ENCODE measurements at places on chromosomes 12 and 14. TPM values are rescaled to one million over a fixed set of nuclear protein-coding genes. Genes with fewer than 3 reads are reported as not detected.

LRTM2 gene
- not detected for total RNA-seq

DLST gene
- 98.9 TPM for total RNA-seq

- no peak overlapping the region for H3K4me3 ChIP-seq
- H3K36me3 ChIP-seq, result peaks cover 2% of the 10 kb centered on the region
- H3K27ac ChIP-seq, result no peak overlapping the region
- H3K4me1 ChIP-seq, result peaks cover 5% of the 10 kb centered on the region
- H3K27me3 ChIP-seq, result peaks cover 11% of the 10 kb centered on the region
- DNase-seq, result no peak
These were observed 11.9 kb downstream of the PLD4 start for GRCh38 chr14:104936361-104937155.

DNA sequence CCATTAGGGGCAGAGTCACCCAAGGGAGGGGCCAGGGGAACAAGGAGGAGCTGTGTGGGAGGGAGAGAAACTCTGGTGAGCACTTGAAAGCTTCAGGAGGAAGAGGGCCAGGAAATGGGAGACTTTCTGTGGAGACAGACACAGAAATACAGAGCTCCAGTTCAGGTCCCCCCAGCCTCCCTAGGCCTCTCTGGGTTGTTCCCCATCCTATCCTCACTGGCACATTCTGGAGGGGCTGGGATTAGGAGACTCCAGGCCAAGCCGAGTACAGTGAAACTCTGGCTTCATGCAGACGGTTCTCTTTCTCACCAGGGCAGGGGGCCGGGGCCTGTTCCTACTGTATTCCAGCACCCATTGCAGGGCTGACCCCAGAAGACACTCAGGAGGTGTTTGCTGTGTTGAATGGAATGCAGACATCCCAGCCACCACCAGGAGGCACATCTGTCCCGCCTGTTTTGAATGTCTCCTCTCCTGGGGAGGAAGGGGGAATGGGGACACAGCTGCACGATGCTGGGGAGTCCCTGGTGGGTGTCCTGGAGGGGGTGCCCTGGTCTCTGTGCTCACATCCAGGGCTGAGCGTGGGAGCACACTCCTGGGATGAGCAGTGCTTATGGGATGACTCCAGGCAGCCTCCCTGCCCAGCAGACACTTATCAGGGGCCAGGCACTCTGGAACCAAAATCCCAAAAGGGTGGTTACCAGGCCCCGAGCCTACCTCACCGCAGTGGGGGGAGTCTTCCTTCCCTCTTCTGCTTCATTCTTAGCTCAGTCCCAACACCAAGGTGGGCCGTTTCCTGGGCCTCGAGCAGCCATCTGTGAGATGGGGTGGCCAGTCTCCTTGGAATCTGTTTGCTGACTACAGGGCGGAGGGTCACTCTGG is 5.5 kb upstream of the KRT84 start:
- H3K27ac ChIP-seq, result no peak overlapping the region
- H3K4me3 ChIP-seq, result no peak overlapping the region
- DNase-seq, result no peak
- H3K36me3 ChIP-seq, result no peaks in the 10 kb centered on the region

DNA sequence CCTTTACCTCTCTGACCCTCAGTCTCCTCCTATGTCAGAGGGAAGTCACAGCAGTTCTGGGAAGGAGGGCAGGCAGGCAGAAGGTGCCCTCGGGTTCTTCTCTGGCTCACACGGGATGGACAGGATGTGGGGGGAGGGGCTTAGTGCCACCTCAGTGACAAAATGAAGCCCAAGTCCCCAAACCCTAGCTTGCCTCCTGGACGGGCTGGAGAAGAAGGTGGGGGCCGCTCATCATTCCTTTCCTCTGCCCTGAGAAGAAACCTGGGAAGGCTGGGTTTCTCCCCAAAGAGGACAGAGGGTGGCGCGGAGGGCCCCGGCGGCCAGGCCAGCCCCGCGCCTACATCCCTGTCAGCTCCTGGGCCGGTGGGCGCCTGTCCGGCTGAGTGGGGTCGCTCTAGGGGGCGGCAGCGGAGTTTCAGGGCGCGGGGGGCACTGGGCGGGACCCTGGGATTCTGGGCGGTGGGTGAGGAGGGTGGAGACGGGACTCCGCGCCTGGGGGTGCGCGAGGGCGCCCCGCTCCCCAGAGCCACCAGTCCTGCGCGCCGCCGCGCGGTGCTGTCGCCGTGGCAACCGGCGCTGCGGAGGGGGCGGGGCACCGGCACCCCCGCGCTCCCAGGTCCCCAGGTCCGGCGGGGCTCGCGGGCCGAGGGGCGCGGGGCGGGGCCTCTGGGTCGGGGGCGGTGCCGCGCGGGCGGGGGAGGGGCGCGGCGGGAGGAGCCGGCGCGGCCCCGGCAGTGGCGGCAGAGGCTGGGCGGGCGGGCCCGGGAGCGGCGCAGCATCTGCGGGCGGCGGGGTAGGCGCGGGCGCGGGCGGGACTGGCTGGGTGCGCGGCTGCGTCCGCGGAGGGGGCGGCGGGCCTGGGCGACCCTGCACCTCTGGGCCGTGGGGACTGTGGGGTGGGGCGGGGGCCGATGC is at the start of gene TMEM121:
Gene TMEM121 (plus strand): TSS at position 723 of the 915 bp plus-strand sequence. CDS start 2,252 bp downstream, outside the sequence.
- no peaks in the 10 kb centered on the region for H3K36me3 ChIP-seq
- H3K4me3 ChIP-seq, result peak within 1 kb of the TSS; percentile 77
- H3K4me1 ChIP-seq, result no peaks in the 10 kb centered on the region
- peaks cover 28% of the 10 kb centered on the region for H3K27me3 ChIP-seq
- no peak for DNase-seq
